T1000 (cell line): ENCODE measurements at places on chromosomes 3 and 15.

DNA sequence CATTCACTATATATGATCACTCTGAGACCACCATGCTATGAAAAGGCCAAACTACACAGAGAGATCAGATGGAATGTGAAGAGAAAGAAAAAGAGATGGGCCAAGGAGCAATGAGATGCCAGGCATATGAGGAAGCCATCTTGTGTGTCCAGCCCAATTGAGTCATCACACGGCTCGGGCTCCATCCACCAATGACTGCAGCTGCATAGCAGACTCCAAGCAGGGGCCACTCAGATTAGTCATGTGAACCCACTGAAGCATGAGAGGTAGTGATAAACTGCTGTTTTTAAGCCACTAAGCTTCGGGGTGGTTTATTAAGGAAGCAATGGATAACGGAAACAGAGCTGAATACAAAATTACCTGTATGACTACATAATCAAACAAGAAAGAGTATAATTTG, 185.9 kb downstream of the SUCLG2 start:
- DNase-seq: no peak

DNA sequence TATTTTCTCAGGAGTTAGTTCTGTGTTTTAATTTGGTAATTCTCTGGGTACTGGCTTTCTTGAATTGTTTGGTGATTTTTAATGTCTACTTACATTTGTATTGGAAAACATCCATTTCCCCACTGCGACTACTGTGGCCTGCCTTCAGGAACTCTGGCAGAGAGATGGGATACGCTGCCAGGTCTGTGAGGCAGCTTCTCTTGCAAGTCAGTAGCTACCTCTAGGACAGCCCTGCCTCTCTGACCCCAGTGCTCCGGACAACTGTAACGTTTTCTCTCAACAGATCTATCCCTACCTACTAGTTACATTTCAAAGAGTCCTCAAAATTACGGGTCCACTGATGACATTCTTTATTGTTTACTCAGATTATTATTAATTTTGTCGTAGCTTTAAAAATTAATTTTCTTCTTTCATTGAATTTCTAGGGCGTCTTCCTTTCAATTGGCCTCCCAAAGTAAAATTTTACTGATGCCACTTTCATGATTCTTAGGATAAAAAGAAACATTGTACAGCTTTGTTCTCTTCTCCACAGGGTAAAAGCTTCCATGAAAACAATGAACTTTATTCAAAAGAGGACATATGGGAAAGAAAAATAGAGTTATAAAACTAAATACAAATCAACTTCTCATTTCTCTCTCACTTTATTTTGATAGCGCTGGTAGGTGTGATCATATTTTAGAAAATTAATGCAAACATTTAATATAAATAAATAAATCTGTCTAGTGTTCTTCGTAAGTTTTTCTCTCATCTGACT, 123.2 kb upstream of the GOLGA8J start:
- no peak for DNase-seq

DNA sequence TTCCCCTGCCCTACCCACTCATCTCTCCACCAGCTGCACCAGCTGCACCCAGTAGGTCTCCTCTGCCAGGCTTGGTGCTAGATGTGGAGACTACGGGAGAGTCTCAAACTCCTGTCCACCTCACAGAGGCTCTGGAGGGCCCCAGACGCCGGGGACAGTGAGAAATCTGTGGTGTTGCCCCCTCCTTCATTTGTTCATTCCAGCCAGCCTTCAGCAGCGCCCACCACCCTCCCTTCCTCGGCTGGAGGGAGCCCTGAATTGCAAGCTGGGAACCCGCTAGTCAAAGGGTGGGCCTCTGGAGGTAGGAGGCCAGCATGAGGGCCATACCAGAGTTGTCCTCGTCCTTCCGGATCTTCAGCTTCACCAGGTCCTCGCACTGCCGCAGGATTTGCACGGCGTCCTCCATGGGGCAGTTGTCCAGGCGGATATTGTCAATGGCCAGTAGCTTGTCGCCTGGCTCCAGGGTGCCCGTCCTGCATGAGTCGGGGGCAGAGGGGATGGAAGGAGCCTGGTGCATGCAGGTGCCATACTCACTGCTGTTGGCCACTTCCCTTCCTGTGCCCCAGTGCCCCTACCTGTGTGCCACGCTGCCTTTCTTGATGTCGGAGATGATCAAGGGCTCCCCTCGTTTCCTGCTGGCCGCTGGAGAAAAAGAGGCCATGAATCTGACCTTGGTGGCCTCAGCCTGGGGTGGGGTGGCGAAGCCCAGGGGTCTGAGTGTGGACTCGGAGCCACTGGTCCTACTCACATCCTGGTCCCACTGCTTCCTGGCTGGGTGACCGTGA, 29.1 kb downstream of the GRIP2 start:
- no peak for DNase-seq

GRCh38 chr3:66035763-66036477, 2.8 kb downstream of the MAGI1 start:
- no peak for DNase-seq

- DNase-seq: no peak
These were observed 394.5 kb upstream of the CFAP20DC start for GRCh38 chr3:59444294-59444671.

GRCh38 chr3:108150200-108150599, 59.4 kb upstream of the CD47 start:
- no peak for DNase-seq

DNA sequence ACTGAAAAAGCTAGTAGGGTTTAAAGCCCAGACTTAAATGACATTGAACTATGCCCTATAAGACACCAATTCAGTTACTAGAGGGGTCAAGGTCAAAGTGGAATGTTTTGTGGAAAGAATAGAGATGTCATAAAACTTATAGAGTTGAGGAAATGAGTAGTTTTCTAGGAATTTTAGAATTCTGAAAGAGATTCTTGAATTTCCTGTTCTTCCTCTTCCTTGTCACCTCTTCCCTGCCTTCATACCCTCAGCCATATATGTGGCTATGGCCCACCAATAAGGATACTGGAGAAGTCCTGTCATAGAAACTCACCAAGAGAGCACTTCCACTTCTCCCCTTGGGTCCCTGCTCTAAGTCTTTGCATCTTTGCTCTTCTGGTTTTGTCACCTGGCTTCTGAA, 104.9 kb upstream of the TGFBR2 start:
- DNase-seq: no peak

GRCh38 chr3:176469694-176470205, 727.5 kb downstream of the TBL1XR1 start:
- DNase-seq: no peak

DNA sequence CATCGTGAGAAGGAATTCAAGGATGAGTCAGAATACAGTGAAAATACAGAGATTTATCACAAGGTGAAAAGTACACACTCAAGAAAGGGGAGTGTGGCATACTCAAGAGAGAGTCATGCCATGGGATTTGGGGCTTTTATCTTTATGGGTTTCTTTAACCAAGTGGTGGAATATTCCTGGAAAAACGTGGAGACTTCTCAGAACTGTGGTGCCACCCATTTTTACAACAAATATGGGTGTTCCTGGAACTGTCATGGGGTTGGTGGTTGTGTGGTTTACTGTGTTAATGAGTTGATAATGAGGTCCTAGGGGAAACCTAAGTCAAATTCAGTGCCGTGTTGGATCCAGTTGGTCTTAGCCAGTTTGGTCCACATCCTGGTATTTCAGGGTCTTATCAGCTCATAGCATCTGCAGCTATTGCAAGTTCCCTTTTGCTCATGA, 497.2 kb downstream of the GABRG3 start:
- DNase-seq: no peak

DNA sequence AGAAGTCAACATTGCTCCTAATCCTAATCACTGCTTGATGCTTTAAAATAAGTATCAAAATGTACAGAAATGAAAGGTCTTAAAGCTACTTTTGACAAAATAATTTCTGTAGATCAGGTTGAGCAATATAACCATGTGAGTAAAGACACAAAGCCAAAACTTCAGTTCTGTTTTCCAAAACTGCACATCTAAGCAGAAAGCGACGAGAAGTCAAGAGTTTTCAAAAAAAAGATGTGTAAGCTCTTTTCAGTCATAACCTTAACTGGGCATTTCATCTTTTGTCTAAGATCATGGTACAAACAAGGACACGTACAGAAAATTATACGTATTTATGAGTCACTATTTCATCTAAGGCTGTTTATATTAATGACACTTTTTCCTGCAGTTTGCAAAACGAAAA, 608.8 kb downstream of the FOXP1 start:
- DNase-seq: no peak

- DNase-seq: no peak
These were observed 88.9 kb downstream of the TBC1D2B start for GRCh38 chr15:77988347-77989295.

- peak; percentile 16 for DNase-seq
These were observed 47.0 kb downstream of the DHX30 start for GRCh38 chr3:47849699-47850563.

DNA sequence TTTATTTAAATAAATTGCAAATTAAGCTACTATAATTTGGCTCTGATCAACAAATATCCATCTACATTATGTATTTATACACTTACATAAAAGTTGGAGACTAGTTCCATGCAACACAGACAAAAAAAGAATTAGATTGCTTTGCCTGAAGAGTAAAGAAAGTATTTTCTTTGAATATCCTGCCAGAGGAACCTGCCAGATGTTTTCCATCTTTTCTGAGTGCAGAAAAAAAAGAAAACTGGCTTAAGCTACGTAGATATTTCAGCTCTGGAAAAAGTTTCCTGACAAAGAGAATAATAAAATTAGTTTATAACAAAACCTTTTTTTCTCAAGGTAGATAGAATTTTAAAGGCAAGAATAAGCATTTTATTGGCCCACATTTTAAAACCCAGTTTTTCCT, 607.5 kb upstream of the NAALADL2 start:
- no peak for DNase-seq

GRCh38 chr15:49370782-49371181, 52.3 kb upstream of the FGF7 start:
- no peak for DNase-seq

GRCh38 chr3:150878996-150879575, 26.2 kb downstream of the MINDY4B start:
- no peak for DNase-seq

GRCh38 chr15:61411902-61412510, 182.9 kb upstream of the RORA start:
- DNase-seq: no peak

- no peak for DNase-seq
These were observed 25.8 kb downstream of the USP3 start for GRCh38 chr15:63530235-63530634.

DNA sequence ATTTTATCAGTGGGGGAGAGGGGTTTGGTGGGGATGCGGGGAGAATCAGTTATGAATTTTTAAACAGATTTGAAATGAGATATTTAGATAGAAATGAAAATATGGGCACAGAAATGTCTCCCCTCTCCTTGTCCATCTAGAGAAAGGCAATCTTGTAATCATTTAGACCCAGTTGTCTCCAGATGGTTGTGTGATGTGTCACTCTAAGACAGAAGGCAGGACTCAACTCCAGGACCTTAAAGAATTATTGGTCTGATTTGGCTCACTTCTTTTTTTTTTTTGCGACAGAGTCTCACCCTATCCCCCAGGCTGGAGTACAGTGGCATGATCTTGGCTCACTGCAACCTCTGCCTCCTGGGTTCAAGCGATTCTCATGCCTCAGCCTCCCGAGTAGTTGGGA, 77.2 kb downstream of the EOMES start:
- no peak for DNase-seq

- no peak for DNase-seq
These were observed 189.2 kb downstream of the RSL24D1 start for GRCh38 chr15:55007561-55007960.

GRCh38 chr3:69838696-69839515, 99.6 kb downstream of the MITF start:
- no peak for DNase-seq

- no peak for DNase-seq
These were observed 8.6 kb downstream of the RHCG start for GRCh38 chr15:89487791-89488190.

- DNase-seq: no peak
These were observed 256.4 kb downstream of the NR2F2 start for GRCh38 chr15:96586901-96587300.

- no peak for DNase-seq
These were observed 147.4 kb upstream of the BCHE start for GRCh38 chr3:165984589-165984988.

DNA sequence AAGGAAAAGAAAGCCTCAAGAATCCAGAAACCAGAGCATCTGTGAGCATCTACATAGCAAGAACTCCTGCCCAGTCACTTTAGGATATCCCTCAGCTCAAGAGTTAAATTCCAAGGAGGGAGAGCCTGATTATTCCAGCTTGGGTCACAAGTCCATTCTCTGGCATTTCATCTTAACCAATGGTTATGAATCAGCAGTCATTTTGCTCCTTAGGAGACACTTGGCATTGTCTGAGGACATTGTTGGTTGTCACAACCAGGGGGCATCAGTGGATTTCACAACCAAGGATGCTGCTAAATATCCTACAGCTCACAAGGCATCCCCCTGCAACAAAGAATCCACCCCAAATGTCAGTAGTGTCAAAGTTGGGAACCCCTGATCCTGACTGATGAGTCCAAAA, 51.0 kb upstream of the LMCD1 start:
- no peak for DNase-seq

GRCh38 chr15:50993598-50993997, 85.1 kb downstream of the AP4E1 start:
- DNase-seq: no peak

- DNase-seq: no peak
These were observed 9.3 kb downstream of the OXTR start for GRCh38 chr3:8760091-8760490.

GRCh38 chr15:87896936-87897335, 359.6 kb downstream of the NTRK3 start:
- no peak for DNase-seq

DNA sequence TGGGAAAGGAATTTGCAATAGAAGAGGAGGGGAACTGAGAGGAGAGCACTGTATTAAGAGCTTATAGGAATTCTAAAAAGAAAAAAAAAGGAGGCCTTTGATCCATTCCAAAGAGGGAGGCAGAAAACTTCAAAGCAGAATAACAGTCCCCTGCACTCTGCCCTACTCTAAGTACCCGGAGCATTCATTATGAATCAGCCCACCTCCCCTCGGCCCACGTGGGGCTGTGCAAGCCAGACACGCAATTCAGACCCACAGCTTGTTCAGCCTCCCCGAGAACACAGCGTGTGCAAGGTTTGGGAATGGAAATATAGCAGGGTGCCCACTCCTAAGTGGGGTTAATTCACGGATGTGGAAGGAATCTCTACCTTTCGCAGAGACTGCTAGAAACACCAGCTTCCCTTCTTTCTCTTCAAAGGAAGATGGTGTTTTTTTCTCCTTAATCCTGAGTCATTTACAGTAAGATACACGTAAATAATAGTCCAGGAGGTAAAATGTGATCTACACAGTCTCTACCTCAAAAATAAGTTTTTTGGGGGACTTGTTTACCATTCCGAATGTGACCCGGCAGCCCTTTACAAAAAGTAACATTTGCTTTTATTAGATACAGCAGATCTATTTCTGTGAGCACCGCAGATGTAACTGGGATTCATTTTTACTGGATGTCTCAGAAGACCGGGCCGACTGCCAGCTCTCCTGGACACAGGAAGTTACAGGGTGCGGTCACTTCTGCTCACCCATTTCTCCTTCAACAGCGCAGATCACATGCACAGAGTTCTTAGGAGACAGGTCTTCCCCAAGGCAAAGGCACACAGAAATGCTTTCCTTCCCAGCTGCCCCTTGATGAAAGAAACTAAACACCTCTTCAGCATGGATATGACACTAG, 768.5 kb upstream of the CFAP20DC start:
- DNase-seq: peak; percentile 84
